ENCODE measurements at places on chromosomes 7 and 10.

DNA sequence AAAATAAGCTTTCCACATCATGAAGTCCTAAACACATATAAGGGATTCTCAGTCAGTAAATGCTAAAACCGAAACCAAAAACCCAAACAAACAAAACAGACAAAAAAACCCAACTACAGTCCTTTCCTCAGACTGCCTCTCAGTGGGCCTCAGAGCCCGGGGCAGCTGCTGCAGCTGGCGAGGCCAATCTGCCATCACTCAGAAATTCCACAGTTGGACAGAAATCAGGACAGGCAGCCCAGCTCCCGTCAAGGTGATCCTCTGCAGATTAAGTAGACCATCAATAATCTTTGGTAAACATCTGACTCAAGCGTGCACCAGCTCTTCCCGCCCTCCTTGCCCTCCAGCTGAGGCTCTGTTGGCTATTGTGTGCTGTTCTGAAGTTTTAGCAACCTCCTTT, 142.2 kb downstream of the ATXN7L1 start:
- no peak for DNase-seq

GRCh38 chr7:43873300-43873699, 4.0 kb upstream of the MRPS24 start:
- no peak for DNase-seq

GRCh38 chr7:19235680-19236079, 90.5 kb upstream of the FERD3L start:
- no peak for DNase-seq

DNA sequence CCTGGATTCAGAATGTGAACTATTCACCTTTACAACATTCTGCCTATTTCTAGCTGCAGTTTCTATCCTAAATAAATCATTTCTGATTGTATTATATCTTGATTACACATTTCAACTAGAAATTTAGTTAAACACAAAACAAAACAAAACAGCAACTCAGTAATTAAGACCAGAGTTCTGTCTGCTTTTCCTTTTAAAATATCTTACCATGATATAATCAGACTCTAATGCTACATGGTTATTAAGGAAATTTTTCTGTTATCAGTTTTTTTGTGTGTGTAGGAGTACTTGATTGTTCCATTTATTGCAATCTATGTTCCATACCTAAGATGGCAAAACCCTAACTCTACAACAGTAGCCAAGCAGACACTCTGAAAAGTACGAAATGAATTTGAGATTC, 663.3 kb downstream of the NRG3 start:
- no peak for DNase-seq

GRCh38 chr7:1693419-1693990, 23.4 kb downstream of the ELFN1 start:
- no peak for DNase-seq

DNA sequence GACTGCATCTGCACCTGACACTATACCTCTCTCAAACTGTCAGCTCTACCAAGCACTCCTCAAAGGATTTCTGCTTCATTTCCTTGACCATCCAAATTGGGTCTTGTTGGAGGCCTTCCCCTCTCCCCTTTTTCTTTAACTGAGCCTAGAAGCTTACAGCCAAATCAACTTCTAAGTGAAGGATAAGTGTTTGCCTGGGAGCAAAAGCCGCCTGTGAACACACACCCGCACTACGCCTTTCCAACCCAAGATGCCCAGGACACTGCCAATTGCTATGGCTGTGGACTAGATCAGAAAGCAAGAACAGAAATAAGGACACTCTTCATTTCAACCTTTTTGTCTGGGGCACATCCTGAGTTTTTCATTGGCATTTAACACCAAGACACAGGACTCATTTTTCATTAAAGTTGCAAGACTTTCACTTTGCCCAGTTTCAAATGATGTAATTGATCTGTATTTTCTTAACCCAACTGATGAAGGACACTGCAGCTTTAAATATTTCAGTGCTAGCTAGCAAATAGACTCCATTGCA, 52.8 kb downstream of the CPEB3 start:
- no peak for DNase-seq

DNA sequence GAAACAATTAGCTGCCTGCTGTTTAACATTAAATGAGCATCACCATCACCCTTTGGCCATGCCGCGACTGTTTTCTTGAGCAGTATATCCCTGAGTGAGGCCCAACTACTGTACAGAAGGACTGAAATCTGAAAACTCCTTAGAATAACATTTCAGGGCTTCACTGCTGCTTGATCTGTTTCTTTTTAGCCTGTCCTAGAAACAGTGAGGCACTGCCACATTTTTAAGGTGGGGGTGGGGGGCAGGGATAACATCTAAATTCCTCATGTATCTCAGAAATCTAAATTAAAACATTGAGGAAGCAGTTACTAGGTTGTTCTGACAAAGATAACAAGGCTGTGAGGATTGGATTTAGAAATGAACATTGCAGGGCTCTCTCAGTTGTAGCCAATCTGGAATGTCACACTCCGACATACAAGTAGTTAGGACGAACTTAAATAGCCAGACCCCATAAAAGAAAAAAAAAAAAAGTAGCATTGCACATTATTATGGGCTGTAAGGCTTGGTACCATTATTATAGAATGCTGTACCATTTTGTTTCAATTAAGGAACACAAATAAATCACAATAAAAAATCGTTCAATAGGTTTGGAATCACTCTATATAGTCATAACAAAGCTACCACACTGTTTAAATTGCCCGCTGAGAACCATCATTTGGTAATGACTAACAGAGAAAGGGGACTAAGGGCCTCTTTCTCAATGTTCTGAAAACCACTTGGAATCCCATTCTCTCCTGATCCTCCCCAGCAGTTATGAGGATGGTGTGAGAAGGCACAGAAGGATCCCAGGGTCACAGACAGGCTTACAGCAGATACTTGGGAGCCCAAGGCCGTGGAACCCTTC, 256.1 kb downstream of the INHBA start:
- DNase-seq, result no peak

DNA sequence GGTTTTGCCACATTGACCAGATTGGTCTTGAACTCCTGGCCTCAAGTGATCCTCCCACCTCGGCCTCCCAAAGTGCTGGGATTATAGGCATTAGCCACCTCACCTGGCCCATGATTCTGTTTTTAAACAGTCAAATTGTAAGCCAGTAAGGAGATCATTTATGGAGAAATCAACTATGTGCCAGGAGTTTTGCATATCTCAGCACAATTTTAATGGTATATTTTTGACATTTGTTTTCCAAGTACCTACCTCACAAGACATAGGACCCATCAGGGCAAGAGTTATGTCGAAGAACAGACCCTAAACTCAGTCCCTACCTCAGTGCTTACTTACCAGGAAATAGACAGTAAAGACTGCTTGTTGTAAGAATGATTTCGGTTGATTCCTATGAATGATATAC, 173.3 kb upstream of the TNS3 start:
- no peak for DNase-seq

DNA sequence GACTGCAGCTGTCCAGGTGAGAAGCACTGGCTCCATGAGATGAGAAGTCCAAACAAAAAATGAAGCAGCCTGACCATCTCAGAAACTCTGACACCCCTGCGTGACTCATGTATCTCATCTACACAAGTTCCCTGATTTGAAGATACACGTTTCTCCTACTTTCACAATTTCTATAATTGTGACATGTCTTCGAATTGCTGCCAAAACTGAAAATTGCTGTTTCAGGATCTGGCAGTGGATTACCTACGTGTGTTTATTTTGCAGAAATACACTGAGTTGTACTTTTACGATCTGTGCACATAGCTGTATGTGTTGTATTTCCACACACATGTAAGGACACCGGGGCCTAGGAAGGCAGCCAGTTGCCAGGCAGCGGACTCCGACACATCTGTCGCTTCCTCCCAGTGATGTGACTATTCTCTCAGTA, 53.2 kb downstream of the LARP4B start:
- no peak for DNase-seq

DNA sequence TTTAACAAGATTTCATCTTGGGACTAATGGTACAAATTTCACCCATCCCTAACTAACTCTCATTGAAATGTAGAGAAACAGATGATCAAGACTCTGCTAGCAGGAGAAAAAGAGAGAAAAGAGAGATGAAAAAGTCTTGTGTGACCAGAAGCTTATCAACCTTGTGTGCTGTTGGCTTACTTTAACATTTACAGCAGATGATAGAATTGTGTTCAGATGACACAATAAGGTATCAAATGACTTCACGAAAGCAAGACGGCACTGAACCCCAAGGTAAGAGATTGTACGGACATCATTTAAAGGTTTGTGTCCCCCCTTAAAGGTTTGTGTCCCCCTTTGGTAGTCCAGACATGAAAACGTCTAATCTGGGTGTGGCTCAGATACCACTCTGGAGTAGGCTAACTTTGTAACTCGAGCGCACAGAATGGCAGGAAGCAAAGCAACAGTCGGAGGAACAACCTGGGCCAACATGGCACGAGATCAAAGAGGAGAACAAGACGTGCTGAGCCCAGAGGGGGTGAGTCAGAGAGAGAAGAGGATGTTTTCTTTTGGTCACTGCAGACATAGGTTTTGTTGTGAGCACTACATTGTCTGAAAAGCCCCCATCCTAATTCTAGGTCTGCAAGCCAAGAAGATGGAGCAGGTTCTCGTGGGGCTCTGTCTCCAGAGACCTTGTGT, 10.4 kb upstream of the LMBR1 start:
- no peak for DNase-seq

DNA sequence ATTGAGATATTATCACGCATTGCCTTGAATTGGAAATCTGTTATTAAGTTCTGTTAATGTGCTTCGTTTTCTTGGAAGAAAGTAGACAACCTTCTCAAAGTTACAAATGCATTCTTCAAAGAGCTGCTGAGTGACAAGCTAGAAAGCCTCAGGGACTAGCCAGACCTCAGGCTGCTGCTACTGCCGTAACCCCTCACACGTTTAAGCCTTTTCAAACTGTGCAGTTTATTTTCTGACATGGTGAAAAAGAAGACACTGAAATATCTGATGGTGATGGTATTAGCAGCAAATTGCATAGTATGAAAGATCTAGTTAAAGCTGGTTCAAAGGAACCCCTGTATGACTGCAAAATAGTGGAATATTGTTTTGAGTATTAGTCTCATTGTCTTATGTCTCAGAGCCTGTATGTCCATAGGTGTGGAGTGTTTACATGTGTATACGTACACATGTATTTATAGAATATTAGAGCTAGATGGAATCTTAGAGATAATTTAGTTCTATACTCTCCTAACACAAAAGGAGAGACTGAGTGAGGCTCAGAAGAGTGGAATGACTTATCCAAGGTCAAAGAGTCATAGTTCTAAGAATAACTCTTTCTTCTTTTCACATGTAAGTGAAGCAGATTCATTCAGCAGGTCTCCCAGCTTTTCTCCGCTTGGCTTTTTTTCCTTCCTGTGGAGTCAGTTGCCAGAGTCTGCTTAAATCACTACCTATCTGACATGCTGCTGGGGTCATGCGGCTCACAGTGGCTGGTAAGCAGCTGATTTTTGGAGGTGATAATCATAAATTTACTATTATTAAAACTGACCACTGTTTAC, 431.9 kb downstream of the PLXDC2 start:
- DNase-seq, result no peak

DNA sequence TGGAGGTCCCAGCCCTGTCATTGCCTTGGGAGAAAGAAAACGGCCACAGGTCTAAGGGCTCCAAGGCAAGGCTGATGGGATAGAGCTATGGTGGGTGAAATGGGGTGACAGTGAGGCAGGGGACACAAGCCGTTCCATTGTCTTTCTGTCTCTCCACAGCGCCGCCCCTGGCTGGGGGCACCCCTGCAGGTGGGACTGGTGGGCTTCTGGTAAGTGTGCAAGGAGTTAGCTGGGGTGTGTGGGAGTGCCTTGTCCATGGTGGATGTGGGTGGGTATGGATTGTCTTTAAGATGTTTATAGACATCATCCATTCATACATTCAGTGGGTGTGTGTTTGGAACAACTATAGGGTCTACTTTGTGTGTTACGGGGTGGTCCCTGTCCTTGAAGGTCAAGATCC, 7.5 kb downstream of the SFXN3 start:
- no peak for DNase-seq

DNA sequence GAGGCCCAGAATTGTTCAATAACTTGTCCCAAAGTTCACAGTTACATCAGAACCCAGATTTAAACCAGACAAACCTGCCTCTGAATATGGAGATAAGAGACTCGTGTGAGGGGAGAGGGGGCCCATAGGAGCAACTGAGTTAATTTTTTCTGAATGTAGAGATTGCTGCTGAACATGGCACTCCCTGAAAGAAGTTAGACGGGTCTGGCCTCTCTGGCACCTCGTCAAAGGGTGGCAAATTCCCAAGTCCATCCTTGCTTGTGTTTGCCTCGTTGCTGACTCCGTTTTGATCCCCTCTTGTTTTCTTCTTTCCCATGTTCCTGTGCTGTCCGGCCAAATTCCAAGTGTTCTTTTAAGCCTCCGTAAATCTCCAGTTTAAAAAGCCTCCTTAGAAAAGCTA, 35.2 kb upstream of the YAE1 start:
- no peak for DNase-seq

GRCh38 chr7:6487184-6487545, 39.4 kb upstream of the DAGLB start:
- no peak for DNase-seq

DNA sequence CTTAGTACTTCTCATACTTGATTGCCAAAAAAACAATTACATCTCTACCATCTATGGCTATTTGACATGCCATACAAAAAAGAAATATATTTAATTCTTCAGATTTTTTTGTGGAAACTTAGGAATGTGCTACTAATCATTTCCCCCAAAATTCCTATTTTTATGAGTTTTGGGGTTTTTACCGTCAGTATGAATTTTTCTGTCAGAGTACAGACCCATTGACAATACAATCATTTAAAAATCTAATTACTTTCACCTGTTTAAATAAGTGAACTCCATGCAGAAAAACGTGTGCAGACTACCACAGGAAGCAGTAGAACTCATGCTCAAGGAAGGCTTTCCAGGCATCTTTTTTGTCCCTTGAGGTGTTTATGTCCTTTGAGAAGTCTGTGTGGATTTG, 48.8 kb upstream of the FOXP2 start:
- DNase-seq, result no peak

DNA sequence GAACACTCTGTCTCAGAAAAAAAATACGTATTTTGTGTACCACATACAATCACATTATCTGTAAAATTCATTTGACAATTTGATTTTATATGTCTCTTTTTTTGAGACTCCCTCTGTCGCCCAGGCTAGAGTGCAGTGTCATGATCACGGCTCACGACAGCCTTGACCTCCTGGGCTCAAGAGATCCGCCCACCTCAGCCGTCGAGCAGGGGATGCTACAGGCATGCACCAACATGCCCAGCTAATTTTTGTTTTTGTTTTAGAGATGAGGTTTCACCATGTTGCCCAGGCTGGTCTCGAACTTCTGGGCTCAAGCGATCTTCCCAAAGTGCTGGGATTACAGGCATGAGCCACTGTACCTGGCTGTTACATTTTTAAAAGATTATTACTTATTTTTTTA, 11.6 kb upstream of the BAZ1B start:
- no peak for DNase-seq

Data from GM20000 (cell line).